ENCODE measurements at places on chromosomes 4 and X. TPM values are rescaled to one million over a fixed set of nuclear protein-coding genes. Genes with fewer than 3 reads are reported as not detected.

TMSB15C gene
- total RNA-seq: 56.3 TPM

CYTL1 gene
- not detected for total RNA-seq

DGAT2L6 gene
- total RNA-seq: not detected

PLAC8 gene
- not detected for total RNA-seq

HSFX3 gene
- total RNA-seq: not detected

ERCC6L gene
- total RNA-seq: 0.94 TPM

PRSS12 gene
- total RNA-seq: 88.3 TPM

TMEM156 gene
- total RNA-seq: 0.31 TPM

CDS1 gene
- total RNA-seq: 6.3 TPM

XPNPEP2 gene
- total RNA-seq: not detected

SLC38A5 gene
- total RNA-seq: 28.8 TPM

GLOD5 gene
- total RNA-seq: not detected

FAT1 gene
- total RNA-seq: 36.9 TPM

INTU gene
- 53.5 TPM for total RNA-seq

ENPEP gene
- total RNA-seq: 1.6 TPM

GRIA3 gene
- 101 TPM for total RNA-seq

ADAMTS3 gene
- total RNA-seq: 15.3 TPM

TEX13C gene
- not detected for total RNA-seq

GPRASP1 gene
- total RNA-seq: 55.4 TPM

SYN1 gene
- 27.9 TPM for total RNA-seq

MTNR1A gene
- 0.63 TPM for total RNA-seq

SMIM10L2A gene
- 9.7 TPM for total RNA-seq

TMEM175 gene
- 43.8 TPM for total RNA-seq

GPR82 gene
- not detected for total RNA-seq
